Activated CD4-positive, alpha-beta memory T cell treated with anti-CD3 and anti-CD28 coated beads for 36 hours (primary cell): ENCODE measurements at places on chromosomes 11 and 22. TPM values are rescaled to one million over a fixed set of nuclear protein-coding genes. Genes with fewer than 3 reads are reported as not detected.

DNA sequence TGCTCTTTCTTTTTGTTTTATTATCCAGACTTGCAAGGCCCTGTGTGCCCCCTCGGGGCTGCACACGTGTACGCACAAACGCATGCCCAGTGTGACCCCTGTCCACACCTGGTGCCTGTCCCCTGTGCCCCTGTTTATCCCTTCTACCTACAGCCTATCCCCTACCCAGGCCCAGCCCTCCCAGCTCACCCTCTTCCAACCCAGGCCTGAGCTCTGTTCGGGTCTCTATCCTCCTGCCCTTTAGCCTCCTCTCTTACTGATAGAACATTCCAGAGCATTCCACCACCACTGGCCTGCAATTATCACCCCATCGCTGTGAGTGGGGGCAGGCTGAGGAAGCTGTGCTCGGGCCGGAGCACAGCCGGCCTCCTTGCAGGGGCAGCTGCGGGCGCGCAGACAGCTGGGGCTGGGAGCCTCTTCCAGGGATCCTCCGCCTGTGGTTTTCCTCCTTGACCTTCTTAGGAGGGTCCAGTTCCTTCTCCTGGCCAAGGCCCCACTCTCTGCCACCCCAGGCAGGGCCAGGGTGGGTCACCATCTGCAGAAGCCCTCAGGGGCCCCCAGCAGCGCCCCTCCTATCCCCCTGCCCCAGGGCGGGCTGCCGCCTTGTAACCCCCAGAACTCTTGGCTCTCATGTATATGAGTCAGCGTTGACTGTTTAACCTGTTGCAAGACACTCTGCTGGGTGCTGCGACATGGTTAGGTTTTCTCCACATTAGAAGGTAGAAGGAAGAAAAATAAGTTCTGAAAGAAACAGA lies 41.8 kb upstream of the KCNQ1OT1 start:
- DNase-seq: no peak

- DNase-seq: no peak
Observed at GRCh38 chr11:88620568-88621130, 283.1 kb upstream of the CTSC start.

DNA sequence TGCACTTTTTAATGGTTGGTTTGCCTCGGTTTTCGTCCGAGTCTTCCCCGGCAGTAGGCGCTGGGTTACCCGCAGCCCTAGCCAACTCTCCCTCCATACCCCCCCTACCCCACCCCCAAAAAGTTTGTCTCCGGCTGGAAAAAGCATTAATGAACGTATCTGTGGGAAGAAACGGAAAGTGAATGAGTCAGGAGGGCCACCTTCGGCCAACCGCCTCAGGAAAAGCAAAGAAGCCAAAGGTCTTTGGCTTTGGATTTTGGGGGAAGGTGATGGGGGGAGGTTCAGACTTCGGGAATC lies 508 bp upstream of the FLI1 start:
- no peak for DNase-seq

GRCh38 chr11:64531906-64532312 lies 59.1 kb upstream of the SLC22A12 start:
- no peak for DNase-seq

DNA sequence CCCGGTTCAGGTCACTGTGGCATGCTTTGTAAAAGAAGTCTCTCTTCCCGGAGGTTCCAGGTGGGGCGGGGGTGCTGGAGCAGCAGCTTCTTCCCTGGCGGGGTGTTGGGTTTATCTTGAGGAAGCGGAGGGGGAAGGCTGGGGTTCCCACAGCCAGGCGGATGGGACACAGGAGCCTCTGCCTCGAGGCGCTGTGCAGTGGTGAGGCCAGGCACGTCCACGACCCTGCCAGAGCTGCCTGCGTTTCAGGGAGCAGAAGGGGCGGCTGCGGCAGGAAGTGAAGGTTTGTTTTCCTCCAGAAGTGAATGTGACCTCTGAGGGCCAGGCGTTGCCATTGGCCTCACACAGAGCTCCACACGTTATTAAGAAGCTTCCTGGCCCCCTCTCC lies 20.1 kb upstream of the ADORA2A start:
- no peak for DNase-seq

DNA sequence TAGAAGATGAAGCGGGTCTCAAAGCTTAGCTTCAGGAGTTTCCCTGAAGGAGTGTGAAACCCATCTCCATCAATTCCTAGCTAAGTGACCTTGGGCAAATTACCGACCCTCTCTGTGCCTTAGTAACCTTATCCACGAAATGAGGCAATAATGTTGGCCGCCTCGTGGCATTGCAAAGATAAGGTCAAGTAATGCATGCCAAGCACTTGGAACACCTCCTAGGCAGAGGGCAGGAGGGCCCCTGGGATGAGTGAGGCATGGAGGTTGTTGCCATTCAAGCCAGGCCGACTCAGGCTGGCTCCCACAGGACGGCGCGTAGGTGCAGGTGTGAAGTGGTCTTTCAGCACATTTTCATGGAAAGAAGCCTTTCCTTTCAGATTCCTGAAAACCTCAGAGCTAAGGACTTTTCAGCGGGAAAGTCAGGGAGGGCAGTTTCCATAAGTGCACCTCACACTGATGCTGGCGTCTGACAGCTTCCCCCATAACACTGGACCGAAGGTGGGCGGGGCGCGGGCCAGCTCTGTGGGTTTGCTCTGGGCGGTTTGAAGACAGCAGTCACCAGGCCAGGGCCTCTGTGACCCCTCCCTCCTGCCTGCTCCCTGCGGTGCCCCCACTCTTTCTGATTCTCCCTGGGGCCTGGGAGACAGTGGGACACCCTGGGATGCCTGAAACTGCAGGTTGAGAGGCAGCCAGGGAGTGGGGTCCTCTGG lies 25.2 kb downstream of the RPS6KA4 start:
- no peak for DNase-seq

DNA sequence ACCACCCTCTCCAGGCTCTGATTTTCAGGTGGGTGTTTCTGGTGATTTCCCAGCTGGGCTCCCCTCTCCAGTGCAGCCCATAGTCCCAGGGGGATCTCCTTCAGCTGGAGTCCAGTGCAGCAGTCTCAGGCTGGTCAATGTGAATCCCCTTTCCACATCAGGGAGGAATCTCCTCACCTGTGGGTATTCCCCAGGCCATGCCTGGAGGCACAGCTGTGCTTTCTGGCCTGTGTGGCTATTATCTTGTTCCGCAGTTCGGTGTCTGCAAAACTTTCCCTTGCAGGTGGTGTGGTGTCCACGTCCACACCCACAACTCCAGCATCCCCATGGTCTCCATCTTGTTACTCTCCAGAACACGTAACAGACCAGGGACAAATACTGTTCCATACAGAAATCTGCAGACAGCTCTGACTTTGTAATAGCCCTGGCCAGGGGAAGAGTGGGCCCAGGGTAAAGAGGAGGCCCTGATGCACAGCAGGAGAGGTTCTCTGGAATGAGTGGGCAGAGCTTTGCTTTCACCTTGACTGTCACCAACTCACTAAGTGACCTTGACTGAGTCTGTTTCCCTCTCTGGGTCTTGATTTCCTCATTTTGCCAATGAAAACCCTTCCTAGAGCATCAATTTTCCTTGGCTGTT lies 183.2 kb downstream of the CSNK2A3 start:
- DNase-seq: peak; percentile 31

DNA sequence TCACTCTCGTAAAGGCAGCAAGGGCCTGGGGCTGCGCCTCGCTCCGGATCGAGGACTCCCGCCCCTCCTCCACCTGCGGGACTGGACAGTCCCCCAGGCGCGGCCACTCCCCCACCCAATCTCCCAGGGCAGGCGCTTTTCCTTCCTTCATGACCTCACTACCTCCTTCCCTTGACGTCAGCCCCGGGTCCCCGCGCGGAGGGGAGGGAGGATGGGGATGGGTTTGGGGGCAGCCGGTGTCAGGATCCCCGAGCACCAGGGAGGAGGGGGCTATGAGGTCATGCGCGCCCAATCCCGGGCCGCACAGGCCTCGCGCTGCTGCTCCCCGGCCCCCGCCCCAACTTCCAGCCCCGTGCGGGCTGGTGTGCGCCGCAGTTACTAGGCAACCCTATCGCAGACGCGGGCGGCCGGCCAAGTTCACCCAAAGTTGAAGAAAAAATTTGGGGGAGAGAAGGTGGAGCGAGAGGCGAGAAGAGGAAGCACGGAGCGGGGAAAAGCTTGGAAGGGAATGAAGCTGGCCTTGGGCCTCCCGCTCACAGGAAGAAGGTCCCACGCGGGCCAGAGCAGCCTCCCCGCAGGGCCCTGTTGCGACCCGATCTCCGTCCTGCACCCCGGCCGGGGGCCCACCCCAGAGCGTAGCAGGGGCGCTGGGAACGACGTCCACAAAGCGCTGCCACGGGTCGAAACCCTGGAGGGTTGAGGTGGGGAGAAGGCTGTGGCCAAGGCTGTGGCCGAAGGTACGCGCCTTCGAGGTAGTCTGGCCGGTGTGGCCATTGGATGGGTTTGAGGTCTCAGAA lies 8.3 kb downstream of the WT1 start:
- DNase-seq: no peak

DNA sequence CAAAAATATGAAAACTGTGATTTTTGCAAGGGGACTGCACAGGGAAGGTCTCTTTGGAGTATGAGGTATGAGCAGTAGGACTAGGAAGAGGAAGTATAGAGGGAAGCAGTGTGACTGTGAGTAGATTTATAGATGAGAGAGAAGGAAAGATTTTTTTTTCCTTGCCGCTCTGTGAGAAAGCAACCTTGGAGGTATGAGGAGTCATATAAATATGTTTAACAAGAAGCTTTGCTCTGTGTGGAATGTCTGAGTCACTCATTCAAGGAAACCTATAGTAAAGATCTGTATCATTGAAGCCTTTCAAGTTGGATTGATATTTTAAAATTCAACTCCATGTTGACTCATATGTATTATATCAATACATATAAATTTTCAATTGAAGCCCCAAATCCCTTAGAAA lies 26.2 kb downstream of the DNHD1 start:
- DNase-seq: no peak

DNA sequence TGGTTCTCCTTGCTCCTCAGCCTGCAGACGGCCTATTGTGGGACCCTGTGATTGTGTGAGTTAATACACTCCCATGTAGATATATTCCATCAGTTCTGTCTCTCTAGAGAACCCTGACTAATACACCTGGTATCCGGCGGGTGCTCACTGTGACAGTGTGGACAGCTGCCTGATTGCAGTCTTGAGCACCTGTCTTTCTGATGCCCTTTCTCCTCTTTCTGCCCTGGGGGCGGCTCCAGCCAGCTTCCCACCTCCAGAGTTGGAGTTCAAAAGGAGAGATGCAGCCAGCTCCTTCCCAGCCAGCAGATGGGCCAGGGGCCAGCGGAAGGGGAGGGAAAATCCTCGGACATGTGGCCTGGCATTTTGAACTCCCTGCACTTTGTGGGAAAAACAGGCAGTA lies 15.0 kb downstream of the SMIM38 start:
- DNase-seq: no peak

GRCh38 chr11:12724301-12725054 lies 50.3 kb downstream of the TEAD1 start:
- DNase-seq: peak; percentile 23

GRCh38 chr11:12529041-12529440 lies 145.2 kb upstream of the TEAD1 start:
- no peak for DNase-seq

- DNase-seq: no peak
Observed at GRCh38 chr11:97888641-97889040, 1132.1 kb upstream of the CNTN5 start.

- peak; percentile 6 for DNase-seq
Observed at GRCh38 chr11:2207773-2208621, 36.4 kb upstream of the TH start.

DNA sequence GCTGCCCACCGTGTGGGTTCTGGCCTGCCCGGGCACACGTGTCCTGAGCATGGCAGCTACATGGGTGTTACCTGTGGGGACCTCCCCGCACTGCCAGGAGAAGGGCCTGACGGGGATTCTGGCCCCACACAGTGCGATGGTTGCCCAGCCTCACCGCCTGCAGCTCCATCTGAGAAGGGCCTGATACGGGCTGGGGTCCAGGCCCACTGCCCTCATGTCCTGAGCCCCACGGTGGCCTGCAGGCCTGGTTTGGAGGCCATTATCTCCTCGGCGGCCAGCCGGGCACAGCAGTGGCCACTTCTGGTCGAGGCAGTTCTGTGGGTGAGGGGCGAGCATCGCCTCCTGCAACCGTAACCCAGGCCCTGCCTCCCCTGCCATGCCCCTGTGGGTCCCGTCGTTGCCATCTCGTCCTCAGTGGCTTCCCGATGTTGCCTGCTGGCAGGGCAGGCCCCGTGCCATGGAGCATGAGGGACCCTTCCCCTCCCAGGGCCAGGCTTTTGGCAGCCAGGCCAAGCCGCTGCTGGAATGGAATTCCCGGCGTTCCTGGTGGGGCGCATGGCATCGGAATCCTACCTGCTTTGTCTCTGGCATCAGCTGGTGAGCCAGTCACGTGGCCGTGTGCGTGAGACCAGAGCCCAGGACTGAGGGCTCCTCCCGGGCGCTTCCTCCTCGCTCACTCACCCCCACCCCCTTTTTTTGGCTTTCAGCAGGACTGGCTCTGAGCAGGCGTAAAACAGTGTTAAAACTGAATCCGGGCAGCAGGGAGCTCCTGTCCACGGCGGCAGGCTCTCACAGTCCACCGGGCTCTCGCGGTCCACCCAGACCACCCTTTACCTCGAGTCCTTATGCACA lies 71.9 kb upstream of the PPARA start:
- no peak for DNase-seq

- DNase-seq: peak; percentile 14
Observed at GRCh38 chr11:101860696-101861427, 53.9 kb upstream of the CEP126 start.

- no peak for DNase-seq
Observed at GRCh38 chr11:1456176-1456575, 30.4 kb downstream of the MOB2 start.

DNA sequence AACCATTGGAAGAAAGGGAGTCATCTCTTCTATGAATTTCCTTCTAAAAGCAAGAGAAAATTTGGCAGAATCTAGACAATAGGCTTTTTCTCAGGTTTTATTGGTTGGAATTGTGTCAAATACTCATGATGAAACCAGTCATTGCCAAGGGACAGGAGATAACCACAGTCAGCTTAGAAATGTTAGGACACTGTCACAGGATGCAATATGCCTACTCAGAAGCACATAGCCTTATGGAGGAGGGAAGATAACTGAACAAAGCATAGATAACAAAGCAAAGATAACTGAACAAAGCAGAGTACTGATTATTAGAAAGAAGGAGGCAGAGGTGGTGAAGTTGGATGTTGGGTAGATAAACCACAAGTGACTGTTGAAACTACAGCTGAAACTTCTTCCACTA lies 303.5 kb upstream of the PDGFD start:
- DNase-seq: no peak

DNA sequence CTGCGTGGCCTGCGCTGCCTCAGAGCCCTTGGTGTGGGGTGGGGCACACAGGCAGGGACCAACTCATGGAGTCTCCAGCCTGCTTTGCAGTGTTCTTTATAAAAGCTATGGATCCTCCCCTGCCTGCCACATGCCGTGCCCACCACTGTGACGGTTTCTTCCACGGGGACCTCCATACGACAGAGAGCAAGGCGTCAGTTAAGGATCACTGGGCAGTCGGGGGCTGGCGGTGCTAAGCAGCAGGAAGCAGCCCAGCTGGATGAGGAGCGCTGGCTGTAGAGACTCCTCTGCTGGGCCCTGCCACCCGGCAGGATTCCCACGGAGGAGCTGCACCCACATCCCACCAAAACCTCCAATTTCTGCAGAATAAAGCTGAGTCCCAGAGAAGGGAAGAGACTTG lies 23.1 kb upstream of the EFCAB6 start:
- no peak for DNase-seq

GRCh38 chr22:36616682-36617081 lies 86.9 kb downstream of the CACNG2 start:
- DNase-seq: no peak

TESMIN gene
- 7.3 TPM for total RNA-seq

PAMR1 gene
- total RNA-seq: not detected

FGF19 gene
- not detected for total RNA-seq

TSKU gene
- total RNA-seq: 3.8 TPM

KCNJ11 gene
- total RNA-seq: 0.57 TPM

UBQLNL gene
- 0.17 TPM for total RNA-seq

NAALAD2 gene
- not detected for total RNA-seq

TMEM151A gene
- total RNA-seq: not detected

F2 gene
- total RNA-seq: 0.29 TPM

TTC9C gene
- 43.0 TPM for total RNA-seq
